ENCODE measurements at places on chromosomes 5 and 9.
A peak's percentile ranks its signal among the peaks of the same experiment; 100 is the strongest.

GRCh38 chr9:16358751-16359150 lies 511.7 kb downstream of the BNC2 start:
- no peak for DNase-seq

- DNase-seq: no peak
These were observed 292.2 kb downstream of the ARHGAP26 start for GRCh38 chr5:143062379-143062778.

DNA sequence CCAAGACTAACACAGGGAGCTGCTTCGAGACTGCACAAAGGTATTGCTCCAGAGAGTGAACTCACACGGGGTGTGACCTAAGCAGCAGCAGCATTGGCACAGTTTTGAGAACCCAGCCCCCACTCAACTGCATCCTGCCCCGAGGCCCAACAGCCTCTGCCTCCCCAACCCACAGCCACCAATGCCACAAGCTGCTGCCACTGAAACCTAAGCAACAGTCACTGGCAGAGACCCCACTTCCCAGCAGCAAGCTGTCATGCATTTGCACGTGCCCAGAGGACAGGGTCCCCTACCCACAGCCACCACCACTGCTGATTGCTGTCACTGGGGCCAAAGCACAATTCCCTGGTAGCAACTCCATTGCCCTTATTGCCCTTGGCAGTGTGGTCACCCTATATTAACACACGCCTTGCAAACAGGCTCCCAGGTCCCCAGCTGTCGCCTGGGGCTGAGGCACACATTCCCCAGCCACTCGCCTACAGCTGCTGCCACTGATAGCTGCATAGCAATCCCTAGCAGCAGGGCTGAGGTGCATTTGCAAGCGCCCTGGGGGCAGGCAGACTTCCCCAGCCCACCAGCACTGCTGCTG lies 141.0 kb downstream of the AGTPBP1 start:
- no peak for DNase-seq

- no peak for DNase-seq
These were observed 13.4 kb downstream of the ELOVL7 start for GRCh38 chr5:60830581-60831127.

DNA sequence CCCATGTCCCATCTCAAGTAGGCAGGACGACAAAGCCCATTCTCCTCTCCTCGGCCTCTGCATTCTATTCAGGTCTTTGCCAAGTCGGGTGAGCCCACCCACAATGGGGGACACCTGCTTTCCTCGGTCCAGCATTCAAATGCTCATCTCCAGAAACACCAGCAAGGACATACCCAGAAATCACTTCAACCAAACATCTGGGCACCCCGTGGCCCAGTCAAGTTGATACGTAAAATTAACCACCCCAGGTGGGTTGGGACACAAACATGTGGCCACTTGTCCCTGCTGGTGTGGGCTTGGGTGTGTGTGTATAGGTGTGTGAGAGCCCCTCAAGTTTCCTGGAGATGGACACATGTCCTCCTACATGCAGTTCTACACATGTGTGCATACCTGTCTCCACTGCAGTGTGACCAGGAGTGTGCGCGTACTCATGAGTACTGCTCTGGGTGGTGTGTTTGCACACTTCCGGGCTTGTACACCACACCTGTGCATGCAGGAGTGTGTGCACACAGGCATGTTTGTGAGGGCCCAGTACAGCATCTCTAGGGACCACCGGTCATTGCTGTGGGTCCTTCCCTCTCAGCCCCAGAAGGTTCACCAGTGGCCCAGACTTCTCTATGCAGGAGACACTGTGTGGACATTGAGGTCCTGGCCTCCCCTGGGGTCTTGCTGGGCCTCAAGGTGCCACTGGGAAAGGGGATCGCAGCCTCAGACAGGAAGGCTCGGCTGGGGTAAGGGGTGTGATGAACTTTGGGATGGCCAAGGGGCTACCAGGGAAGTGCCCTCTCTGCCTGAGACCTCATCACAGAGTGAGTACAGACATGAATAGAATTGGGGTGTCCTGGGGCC lies 35.4 kb upstream of the RXRA start:
- DNase-seq: no peak

GRCh38 chr9:131107760-131108159 lies 11.4 kb downstream of the AIF1L start:
- DNase-seq: no peak

GRCh38 chr5:37886242-37886905 lies 46.5 kb upstream of the GDNF start:
- DNase-seq: no peak

GRCh38 chr9:128247226-128247803 lies 28.5 kb downstream of the GOLGA2 start:
- no peak for DNase-seq

DNA sequence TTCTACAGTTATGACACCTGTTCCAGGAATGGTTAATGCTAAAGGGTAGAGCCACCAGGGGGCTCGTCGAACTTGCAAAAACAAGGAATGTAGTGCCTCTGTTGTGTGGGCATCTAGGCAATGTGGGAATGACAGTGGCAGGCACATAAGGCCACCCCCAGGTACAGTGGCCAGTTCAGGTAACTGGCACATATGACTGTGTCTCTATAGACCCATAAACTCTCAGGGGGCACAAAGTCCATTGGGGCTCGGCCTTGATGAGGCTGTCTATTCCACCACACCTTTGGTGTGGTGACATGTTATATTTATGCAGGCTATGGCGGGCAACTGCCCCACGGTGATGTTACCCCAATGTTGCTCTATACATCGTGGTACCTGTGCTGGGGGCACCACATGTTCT lies 59.6 kb upstream of the FAM120A start:
- no peak for DNase-seq

- DNase-seq: no peak
These were observed 66.1 kb downstream of the BRINP1 start for GRCh38 chr9:119302988-119303698.

- DNase-seq: no peak
These were observed 86.5 kb upstream of the PLPP1 start for GRCh38 chr5:55621229-55621628.

- DNase-seq: no peak
These were observed 8.7 kb upstream of the QRFP start for GRCh38 chr9:130905125-130905901.

DNA sequence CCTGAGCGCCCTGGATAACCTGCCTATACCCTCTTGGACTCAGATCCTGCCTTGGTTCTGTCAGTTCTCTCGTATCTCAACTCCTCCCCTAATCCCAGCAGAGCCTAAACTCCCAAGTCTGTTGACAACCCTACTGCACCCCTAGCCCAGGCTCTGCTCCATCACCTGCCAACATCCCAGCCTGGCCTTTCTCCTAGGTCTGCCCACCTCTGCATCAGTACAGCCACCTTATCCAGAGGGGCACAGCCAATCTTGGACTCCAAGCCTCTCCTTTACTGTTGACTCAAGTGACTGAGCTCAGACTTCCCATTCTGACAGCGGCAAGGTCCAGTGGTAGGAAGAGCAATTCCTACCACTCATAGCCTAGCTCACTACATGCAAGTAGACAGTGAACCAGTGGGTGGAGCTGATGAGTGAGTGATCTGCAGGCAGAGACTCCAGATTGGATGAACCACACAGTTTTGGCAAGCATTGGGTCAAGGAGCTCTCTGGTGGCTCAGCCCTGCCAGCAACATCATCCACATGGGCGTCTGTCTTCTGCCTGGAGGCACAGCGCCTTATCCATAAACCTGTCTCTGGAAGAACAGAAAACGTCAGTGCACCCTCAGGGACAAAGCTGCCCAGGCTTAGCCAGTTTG lies 26.5 kb downstream of the TRMO start:
- no peak for DNase-seq

- DNase-seq: no peak
These were observed 11.3 kb downstream of the TMEM250 start for GRCh38 chr9:136107155-136107952.

DNA sequence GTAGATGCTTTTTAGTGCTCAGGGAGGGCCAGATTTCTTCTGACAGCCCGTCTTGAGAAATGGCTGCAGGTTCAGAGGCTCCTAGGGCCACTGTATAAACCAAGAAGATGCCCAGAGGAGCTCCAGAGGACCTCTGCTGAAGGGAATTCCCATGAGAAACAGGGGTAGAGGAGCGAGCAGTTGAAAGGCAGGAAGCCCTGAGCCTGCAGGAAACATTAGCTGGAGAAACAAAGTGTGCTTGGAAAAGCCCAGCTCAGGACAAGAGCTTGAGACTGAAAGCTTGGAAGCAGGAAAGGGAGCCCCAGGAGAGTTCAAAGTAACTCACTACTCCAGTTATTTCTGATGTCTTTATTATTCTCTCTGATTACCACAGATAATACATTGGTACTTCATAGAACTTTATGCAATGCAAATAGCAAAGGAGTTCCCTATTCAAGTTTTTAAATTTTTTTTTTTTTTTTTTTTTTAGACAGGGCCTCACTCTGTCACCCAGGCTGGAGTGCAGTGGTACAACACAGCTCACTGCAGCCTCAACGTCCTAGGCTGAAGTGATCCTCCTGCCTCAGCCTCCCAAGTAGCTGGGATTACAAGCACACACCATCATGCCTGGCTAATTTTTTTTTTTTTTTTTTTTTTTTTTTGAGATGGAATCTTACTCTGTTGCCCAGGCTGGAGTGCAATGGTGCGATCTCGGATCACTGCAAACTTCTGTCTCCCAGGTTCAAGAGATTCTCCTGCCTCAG lies 16.5 kb downstream of the HBEGF start:
- DNase-seq: no peak

DNA sequence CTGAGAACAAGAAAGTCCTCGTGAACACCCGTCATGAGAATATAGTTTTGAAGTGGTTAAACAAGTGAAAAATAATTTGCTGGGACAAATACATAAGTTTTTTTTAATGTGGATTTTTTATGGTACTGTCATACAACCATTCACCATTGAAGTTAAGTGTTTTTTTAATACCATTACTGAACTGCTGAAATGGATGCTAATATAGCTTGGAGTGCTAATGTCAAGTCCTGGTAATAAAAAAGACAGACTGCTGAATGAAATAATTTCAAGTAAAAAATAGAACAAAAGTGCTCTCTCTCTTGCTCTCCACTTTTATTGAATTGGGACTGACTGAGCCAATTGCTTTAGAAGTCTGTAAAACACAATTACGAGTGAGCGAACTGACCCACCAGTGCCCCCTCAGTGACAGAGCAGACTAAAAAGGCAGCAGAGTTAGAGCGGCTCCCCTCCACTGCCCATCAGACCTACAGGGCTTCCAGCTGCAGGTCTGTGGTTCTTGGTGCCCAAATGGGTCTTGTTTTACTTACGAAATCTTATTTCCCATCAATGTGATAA lies 442.5 kb downstream of the BNC2 start:
- DNase-seq: no peak

GRCh38 chr9:87237336-87237735 lies 260.3 kb upstream of the DAPK1 start:
- DNase-seq: no peak

DNA sequence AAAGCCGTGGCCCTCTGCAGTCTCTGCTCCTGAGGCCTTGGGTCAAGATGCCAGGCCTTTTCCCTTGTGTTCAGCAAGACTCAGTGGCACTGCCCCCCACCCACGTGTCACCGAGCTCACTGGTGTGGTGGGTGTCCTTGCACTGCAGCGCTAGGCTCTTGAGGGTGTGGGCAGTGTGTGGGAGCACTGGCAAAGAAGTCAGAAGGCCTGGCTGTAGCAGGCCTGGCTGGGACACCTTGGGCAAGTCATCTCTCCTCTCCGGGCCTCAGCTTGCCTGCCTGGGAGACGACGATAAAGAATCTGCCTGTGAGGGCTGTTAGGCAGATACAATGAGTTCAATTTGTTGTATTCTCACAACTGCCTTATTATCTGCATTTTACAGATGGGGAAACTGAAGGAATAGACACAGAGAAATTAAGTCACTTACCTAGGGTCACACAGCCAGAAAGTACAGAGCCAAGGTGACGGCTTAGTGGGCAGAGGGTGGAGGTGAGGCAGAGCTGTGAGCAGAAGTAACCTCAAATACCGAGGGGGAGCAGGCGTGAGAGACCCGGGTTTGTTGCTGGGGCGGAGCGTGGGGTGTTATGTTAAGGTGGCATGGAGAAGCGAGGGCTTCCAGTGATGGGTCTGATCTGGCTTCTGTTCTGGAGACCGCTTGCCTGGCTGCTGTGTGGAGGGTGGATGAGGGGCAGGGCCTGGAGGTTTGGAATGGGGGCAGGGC lies 1.4 kb downstream of the TSPAN17 start:
- DNase-seq: no peak

DNA sequence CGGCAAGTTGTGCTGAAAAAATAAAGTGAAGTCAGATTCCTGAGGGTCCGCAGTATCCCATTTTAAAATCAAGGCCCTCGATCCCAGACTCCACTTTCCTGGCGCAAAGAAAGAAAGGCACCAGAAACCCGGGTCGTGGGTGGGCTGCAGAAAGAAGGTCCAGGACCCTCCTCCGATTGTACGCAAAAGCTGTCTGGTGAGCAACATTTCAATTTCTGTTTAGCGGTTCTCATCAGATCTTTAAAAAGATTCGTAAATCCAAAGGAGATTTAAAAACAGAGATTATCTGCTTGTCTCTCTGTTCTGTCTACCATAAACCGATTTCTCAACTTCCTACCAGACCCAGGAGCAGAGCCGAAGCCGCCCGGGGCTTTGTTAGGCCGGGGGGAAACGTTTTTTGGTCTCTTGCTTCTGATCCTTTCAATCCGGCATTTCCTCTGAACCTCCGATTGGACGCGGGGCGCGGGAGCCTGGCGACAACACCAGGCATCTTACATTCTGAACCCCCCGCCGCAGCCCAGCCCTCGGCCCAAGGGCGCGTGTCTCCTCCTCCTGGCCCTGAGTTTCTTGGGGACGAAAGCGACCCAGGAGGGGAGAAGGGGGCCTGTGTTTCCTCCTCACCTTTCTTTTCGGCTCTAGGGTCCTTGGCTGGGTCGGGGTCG lies 746 bp downstream of the NKX2-5 start:
- DNase-seq: peak; percentile 16

DNA sequence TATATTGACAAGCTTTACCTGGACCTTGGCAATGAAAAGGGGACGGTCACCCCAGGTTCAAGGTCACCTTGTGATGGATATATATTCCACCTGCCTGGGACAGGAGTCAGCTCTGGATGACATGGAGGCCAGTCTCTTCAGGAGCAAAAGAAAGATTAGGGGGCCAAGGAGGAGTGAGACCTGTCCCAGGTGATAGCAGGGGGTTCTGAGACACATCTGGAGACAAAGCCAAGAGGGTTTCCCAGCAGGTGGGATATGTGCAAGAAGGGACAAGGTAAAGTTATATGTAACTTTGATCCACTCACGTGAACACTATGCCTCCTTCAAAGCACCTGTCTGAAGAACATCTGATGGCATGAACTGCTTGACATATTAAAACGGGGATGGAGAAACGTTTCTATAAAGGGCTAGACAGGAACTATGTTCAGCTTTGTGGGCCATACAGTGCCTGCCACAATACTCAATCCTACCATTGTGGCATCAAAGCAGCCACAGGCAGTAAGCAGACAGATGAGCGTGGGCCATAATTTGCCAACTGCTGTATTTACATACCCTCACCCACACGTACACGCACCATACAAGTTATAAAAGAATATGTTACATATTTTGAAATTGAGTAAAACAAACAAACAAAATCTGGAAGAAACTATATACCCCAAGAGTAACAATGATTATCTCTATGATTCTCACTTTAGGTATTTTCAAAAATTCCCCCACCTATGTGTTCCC lies 62.9 kb upstream of the ZNF622 start:
- DNase-seq: no peak

GRCh38 chr9:9102295-9102694 lies 1302.7 kb upstream of the DMAC1 start:
- DNase-seq: no peak

- DNase-seq: peak; percentile 71
These were observed 132.4 kb upstream of the EPB41L4A start for GRCh38 chr5:112551419-112552032.

GRCh38 chr5:124961521-124961920 lies 215.1 kb upstream of the ZNF608 start:
- DNase-seq: no peak

GRCh38 chr9:116860509-116861120 lies 173.5 kb downstream of the TRIM32 start:
- peak; percentile 7 for DNase-seq

- peak; percentile 45 for DNase-seq
These were observed 193.1 kb downstream of the MEF2C start for GRCh38 chr5:88689668-88690408.

Data from B cell (primary cell).